Stimulated activated CD8-positive, alpha-beta memory T cell treated with anti-CD3 and anti-CD28 coated beads, Interleukin-7, amount 100 ng/mL, for 1 hour (primary cell): ENCODE measurements at places on chromosomes 12 and 14.

GRCh38 chr12:107645630-107646333 is 39.8 kb upstream of the PWP1 start:
- DNase-seq, result no peak

DNA sequence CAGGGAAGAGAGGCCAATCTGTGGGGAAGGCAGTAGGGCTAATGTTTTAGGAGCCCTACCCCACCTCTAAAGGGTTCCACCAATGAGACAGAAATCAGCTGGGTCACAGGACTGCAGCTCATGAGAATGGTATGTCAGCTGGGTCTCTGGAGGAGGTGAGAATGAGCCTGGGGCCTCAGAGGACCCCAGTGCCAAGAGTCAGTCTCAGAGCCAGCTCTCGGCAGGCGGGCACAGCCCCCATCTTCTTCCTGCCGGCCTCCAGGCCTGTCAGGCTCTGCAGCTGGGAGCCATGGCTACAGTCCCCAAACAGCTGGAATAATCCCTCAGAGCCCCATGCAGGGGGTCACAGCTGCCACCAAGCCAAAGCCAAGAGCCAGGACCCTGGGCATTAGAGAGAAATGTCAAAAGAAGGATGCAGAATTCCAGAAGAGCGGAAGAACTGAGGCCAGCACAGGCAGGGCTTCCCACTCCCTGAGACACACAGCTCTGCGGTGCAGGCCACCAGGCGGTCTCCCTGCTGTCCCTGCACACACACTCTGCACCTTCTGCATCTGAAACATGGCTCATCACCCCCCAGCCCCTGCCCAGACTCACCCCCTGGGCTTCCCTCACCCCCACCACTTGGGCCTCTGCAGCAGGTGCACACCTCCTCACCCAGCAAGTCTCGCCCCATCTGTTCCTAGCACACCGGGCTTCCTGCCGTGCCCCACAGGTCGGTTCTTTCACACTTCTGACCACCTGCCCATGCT is 26.0 kb downstream of the ITPK1 start:
- DNase-seq, result no peak

GRCh38 chr14:54387328-54387727 is 9.5 kb upstream of the CDKN3 start:
- no peak for DNase-seq

DNA sequence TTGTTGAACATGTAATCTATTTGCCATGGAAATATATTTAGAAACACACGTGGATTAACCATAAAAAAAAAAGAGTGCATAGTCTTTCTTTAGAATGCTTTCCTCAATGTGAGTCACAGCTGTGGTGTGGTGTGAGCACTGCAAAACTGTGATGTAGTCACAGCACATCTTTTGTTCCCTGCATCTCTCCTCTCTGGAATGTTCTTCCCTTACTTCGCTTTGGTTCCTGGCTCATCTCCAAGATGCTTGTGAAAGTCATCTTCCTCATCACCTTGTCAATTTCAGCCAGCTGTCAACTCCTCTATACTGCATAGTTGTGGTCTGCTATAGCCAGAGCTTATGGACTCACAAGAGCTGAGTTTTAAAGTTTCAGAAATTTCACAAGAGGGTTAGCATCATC is 60.2 kb downstream of the STAB2 start:
- no peak for DNase-seq

DNA sequence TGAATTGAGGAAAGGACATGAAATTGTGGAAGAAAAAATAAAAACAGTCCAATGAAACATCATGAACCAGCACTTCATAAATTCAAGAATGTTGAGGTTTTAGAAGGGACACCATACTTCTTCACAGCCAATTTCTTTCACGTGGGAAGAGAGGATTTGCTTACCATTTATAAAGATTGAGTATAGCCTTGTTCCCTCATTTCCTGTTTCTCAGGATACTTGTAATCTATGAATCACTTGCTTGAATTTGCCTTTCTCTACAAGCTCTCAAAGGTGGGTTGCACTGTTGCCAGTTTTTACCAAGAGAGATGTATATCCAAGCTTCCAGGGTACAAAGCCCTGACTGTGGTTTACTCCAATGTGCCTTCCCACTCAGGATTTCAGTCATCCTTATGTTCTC is 116.1 kb downstream of the DUSP6 start:
- DNase-seq, result no peak

DNA sequence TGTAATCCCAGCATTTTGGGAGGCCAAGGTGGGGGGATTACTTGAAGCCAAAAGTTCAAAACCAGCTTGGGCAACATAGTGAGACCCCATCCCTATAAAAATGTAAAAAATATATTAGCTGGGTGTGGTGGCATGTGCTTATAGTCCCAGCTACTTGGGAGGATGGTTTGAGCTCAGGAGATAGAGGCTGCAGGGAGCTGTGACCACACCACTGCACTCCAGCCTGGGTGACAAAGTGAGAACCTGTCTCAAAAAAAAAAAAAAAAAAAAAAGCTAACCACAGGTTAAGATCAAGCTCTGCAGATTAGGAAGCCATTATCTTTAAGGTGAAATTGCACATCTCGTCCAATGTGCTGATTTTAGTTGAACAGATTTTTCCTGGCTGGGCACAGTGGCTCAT is 23.7 kb upstream of the CERS5 start:
- DNase-seq, result no peak

GRCh38 chr14:95763875-95764274 is 50.0 kb upstream of the TCL1A start:
- no peak for DNase-seq

DNA sequence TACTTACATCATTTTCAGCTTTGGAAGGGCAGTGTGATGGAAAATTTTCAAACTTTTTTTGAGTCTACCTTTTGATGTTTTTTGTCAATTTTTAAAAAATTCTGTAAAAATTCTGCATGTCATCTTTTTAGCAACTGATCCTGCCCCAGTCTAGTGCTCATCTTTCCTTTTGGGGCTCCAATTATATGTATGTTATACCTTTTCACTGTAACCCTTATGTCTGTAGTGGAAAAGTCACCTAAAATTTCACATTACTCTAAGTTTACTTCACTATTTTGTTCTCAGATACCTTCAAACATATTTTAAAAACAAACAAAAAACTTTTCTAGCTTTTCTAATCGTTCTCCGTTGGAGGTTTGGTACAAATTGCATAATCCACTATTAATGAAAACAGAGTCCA is 32.5 kb upstream of the MYRFL start:
- no peak for DNase-seq

DNA sequence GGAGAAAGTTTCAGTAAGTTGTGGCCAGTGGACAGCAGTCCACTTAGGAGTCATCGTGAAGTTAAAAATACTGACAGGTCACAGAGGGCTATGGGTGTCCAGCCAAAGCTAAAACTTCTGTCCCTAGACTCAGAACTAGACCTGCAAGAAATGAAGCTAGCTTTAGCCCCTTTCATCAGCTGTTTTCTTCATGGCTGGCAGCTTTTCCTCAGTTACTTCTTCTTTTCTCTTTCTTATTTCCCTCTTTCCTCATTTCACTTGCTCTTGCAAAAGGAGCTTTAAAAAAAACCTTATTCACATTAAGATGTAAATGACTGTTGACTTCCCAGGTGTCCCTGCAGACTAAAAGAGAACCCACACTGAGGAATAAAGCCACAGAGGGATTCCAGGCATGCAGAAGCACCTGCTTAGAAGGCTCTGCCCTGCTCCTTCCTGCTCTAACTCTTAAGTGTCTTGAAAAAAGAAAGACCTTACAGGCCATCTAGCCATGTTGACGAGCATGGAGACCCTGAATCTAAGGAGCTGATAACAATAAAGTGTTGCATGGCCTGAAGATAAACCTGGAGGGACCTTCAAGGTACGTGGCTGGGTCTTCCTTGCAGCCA is 69.7 kb upstream of the CCND2 start:
- DNase-seq, result no peak

GRCh38 chr14:67391268-67391667 is 20.7 kb downstream of the PLEK2 start:
- DNase-seq, result no peak

DNA sequence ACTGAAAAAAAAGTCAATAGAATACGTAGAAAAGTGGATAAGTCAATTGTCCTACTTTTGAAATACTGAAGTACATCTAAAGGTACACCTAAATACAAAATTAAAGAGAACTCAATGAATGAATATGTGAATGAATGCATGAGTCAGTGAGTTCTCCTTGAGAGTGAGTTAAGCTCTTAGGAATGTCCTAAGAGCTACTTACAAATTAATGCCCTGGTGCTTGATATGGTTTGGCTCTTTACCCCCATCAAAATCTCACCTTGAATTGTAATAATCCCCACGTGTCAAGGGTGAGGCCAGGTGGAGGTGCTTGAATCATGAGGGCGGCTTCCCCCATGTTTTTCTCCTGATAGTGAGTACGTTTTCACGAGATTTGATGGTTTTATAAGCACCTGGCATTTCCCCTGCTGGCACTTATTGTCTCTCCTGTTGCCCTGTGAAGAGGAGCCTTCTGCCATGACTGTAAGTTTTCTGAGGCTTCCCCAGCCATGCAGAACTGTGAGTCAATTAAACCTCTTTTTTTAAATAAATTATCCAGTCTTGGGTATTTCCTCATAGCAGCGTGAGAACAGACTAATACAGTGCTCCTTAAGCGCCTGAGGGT is 192.2 kb upstream of the ARHGAP5 start:
- DNase-seq, result no peak

GRCh38 chr14:52531481-52531880 is 20.8 kb downstream of the TXNDC16 start:
- DNase-seq, result no peak

DNA sequence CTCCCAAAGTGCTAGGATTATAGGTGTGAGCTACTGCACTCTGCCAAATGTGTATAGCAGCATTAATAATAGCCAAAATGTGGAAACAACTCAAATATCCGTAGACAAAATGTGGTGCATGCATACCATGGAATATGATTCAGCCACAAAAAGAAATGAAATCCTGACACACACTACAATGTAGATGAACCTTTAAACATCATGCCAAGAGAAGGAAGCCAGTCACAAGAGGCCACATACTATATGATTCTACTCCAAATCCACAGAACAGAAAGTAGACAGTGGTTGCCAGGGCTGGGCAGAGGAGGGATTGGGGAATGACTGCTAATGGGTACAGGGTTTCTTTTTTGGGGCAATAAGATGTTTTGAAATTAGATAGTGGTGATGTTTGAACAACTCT is 7.7 kb upstream of the TMED2 start:
- DNase-seq, result no peak

GRCh38 chr14:73685328-73685727 is 28.9 kb downstream of the PNMA1 start:
- no peak for DNase-seq

DNA sequence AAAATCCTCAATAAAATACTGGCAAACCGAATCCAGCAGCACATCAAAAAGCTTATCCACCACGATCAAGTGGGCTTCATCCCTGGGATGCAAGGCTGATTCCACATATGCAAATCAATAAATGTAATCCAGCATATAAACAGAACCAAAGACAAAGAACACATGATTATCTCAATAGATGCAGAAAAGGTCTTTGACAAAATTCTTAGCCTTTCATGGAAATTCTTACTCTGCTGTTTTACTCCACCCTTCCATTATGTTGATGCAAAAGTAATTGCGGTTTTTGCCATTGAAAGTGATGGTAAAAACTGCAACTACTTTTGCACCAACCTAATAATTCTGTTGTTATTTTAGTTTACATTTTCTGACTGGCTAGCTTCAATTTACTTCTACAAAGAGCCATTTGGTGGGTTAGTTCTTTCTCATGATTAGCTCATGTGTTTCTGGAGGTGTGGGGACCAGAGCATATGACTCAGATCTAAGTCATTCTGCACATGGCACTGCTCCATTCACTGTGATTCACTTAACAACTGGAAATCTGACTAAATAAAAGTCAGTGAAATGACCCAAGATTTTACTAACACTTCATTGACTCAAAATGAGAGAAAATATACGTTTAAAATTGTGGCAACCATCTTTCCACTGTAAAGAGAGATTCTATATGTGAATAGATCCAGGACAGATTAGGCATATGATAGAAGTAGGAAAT is 99.9 kb downstream of the TMTC3 start:
- no peak for DNase-seq

GRCh38 chr14:54364555-54365415 is 32.0 kb upstream of the CDKN3 start:
- no peak for DNase-seq

GRCh38 chr12:40105265-40105514 is 691 bp downstream of the SLC2A13 start:
- no peak for DNase-seq

- no peak for DNase-seq
Measured at GRCh38 chr12:114760151-114760877, 76.3 kb upstream of the TBX3 start.

GRCh38 chr12:54988402-54989054 is 4.0 kb upstream of the TESPA1 start:
- no peak for DNase-seq

DNA sequence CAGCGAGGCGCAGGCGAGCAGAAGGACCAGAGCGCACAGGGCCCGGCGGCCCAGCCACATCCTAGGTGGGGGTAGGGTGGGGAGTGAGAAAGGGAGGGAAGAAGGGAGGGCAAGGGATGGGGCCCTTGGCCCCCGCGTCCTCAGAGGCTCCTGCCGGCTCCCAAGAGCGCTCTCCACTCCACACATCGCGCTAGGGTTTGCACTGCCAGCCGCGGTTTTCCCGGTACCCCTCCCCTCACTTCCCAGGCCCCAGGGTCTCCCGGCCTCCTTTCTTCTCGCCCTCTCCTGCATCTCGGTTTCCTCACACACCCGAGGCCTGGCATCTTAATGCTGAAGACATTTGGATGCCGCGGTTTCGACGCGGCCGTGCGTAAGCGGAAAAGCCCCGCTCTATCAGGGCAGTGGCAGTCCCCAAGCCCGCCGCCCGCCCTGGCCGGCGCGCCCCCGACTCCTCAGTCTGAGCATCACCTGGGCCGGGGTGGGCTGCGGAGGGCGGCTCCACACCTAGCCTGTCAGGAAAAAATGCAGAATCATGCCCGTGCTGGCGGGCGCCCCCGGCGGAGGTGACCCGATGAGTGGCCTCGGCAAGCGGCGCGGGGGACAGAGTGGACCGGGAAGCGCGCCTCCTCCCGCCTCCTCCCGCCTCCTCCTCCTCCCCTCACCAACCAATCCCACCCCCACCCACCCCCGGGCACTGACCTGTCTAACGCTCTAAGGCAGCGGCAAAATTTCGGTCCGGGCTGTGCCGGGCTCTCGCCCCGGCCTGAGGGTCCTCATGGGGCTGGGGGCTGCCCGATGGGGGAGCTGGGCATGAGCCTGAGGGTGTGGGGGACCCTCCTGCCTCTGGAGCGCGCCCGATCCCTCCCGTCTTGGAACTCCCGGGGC is 686 bp downstream of the B4GALNT1 start:
- no peak for DNase-seq

DNA sequence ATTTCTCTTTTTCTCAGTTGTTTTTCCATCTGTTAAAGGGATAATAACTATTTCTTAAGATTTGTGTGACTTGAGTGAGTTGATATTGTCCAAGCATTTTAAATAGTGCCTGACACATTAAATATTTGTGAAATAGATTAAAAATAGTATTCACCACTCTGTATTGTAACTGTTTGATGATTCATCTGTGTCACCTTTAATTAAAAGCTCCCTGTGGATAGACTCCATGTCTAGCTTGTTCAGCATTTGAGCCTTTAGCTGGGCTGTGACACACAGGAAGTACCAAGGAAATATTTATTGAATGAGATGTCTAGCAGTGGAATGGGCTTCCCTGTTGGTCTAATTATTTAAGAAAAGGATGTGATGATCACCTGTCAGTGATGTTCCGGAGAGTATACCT is 1.8 kb upstream of the GLIPR1L2 start:
- no peak for DNase-seq
